ENCODE measurements at places on chromosomes 1 and 21.

GRCh38 chr1:1599030-1599934, 653 bp downstream of the FNDC10 start:
- no peak for DNase-seq

GRCh38 chr1:234836045-234836681, 226.2 kb upstream of the IRF2BP2 start:
- no peak for DNase-seq

GRCh38 chr1:200590001-200590400, 30.6 kb downstream of the KIF14 start:
- DNase-seq, result no peak

DNA sequence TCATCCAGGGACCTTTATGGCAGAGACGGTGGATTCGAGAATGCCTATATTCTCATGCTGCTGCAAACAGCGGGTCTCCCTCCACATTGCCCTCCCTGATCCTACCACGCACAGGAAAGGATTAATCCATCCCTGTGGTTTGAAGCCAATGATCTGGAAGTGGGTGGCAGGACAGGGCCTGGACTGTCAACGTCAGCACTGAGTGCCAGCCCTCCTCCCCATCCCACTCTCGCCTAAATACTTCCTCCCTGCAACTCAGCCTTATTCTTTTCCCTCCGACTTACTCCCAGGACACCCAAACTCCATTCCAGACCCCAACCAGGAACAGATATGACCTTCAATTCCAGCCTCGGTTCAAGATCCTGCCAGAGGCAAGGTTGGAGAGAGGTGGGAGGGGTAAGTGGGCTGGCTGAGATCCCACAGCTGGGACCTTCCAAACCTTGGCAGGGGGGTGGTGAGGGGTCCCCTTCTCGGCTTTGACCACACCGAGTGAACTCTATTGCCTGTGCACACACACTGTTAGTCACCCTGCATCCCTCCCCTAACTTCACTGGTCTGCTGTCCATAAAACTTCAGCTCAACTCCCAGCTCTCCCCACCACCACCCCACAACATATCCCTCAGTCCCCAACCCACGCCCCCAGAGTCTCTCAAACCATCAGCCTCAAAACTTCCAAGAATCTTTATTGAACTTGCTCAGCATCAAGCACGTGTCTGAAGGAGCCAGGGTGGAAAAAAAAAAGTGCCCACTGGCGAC, 2.4 kb upstream of the S100A5 start:
- DNase-seq, result no peak

DNA sequence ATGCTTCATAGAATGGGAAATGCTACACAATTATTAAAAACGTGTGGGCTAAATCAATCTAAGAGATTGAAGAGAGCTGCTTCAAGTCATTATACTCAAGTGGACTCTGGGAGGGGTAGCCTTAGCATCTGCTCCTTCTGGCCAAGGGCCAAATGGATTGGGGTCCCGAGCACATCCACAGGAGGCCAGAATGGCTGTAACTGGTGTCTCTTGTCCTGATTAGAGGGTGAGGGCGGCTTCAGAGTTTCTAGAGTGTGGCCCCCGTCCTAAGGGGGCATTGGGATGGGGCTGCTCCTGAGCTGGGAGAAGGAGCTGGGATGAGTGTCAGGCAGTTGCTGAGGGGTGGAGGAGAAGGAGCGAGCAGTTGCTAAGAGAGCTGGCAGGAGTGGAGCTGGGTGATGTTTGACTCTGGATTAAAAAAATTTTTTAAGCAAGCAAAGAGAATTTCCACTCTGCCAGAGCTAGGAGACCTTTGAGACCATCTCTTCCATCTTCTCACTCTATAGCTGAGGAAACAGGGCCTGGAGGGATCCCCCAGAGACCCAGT, 71.3 kb upstream of the TLR5 start:
- no peak for DNase-seq

DNA sequence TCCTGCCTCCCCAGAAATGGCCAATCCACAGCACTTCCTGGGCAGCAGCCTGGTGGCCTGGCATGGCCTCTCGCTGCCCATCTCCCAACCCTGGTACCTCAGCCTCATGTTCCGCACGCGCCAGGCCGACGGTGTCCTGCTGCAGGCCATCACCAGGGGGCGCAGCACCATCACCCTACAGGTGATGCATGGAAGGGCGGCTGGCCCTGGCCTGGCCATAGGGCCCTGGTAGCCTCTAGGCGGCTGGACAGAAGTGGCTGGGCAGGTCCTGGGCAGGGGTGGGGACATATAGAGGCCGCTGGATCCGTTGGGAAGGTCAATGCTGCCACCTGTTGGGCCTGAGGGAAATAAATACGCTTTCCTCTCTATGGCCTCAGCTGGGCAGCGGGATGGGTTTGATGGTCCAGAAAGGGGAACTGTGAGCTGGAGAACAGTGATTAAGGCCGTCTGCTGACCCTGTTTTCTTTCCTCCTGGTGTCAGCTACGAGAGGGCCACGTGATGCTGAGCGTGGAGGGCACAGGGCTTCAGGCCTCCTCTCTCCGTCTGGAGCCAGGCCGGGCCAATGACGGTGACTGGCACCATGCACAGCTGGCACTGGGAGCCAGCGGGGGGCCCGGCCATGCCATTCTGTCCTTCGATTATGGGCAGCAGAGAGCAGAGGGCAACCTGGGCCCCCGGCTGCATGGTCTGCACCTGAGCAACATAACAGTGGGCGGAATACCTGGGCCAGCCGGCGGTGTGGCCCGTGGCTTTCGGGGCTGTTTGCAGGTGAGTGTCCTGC, 14.4 kb downstream of the CELSR2 start:
- peak; percentile 80 for DNase-seq

DNA sequence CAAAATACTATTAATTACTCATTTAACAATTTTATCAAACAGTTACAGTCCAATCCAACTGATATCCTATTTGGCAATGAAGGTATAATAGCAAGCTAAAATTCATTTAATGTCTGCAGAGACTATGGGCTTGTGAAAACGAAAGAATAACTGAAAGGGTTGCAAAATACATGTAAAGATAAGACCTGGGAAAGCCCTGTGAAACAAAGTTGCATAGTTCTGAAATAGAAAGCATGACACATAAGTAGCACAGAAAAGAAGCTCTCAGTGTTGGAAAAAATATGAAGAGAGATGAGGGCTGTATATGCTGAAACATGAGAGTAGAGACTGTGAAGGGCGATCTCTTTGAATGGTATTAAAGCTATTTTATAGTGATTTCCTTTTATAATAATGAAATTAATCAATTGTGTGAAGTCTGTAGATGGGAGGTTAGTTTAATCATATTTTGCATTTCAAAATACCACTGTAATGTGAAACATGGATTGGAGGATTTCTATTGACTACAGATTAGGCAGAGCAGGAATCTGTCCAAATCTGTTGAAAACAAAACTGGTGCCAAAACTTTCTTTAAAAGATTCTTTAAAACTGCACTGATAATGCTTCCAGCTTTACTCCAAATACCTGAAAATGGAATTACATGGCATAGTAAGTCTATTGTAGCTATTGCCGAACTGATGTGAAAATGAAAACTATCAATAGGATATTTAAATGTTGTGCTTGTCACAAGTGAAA, 1518.9 kb upstream of the B3GALT2 start:
- DNase-seq, result no peak

GRCh38 chr1:154877370-154877974, 7.4 kb upstream of the KCNN3 start:
- DNase-seq, result no peak

DNA sequence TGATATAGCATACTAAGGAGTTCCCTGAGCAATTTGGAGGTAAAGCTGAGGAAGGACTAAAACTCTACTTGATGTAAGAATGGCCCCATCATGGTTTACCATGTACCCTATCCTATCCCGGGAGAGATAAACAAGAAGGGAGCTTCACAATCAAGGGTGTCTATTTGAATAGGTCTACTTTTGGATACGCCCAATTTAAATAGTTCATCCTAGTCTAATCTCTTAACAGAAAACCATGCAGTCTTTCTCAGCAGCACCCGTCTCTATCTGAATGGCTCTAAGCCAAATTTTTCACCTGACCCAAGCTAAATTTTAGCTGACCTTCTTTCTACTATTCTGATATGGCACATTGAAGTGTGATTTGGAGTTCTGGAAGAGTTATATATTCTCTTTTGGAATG, 122.0 kb downstream of the TNNI3K start:
- no peak for DNase-seq

- no peak for DNase-seq
Measured at GRCh38 chr1:1377540-1378205, 2.7 kb upstream of the AURKAIP1 start.

GRCh38 chr1:211358685-211359084, 32.1 kb downstream of the TRAF5 start:
- no peak for DNase-seq

DNA sequence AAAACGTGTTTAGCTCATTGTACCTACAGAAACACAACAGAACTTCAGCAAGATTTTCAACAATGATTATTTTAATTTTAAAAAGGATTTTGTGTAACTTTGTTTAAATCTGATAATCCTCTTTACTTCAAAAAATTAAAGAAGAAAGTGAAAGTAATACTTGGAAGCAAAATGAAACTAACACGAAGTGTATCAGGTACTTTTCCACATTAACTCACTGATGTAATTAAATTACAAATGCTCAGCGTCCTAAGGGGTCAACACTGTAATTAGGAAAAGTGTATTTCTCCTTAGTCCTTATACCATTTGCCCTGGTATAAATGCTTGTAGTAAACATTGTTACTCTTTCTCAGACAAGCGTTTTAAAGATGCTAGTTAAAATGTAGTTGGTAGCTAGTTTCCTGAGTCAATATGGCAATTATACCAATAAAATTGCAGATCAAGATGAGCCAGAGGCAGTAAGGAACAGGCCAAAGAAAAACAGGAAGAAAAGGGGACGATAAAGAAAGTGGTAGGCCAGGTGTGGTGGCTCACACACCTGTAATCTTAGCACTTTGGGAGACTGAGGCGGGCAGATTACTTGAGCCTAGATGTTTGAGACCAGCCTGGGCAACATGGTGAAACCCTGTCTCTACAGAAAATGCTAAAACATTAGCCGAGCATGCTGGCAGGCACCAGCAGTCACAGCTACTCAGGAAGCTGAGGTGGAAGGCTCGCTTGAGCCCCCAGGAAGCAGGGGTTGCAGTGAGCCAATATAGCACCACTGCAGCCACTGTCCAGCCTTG, 553.0 kb downstream of the SMYD3 start:
- no peak for DNase-seq

DNA sequence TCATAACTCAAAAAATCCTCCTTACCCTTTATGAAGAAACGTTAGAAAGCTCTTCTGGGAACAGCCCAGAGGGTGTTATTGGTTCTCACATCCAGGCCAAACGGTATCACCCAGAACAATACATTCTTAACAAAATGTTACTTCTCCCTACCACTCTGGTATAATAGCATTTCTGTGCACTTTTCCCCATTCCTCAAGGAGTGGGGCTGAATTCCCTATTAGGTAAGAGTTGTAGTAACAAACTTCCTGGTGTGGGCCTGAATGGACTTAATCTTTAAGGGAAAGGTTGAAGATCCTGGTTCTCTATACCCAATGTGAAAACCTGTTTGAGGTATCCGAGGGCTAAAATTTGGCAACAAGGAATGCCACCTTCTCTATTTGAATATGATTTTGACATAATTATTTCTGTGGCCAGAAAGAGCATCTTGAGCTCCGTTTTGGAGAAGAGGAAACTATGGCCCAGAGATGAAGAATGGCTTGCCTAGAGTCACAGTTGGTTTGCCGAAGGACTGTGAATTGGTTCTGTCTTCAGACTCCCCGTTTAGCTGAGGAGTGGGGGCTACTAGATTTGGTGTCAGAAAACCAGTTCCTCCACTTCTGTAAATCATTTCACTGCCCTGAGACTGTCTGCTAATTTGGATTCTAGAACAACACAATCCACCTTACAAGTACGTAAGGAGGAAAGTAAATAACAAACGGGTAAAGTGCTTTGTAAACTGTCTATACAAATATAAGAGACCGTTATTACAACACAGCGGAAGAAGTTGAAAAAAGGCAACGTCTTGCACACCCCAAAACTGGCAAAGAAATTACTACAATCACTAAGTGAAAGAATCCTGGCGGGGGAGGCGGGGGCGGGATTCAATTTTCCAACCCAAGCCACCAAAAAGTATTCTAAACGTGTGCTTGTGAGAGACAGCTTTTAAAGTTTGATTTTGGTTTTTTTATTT, 2.3 kb downstream of the ANP32E start:
- peak; percentile 55 for DNase-seq

GRCh38 chr1:60987904-60988303, 94.5 kb upstream of the NFIA start:
- no peak for DNase-seq

GRCh38 chr1:177975588-177976495, 6.0 kb upstream of the SEC16B start:
- DNase-seq, result no peak

DNA sequence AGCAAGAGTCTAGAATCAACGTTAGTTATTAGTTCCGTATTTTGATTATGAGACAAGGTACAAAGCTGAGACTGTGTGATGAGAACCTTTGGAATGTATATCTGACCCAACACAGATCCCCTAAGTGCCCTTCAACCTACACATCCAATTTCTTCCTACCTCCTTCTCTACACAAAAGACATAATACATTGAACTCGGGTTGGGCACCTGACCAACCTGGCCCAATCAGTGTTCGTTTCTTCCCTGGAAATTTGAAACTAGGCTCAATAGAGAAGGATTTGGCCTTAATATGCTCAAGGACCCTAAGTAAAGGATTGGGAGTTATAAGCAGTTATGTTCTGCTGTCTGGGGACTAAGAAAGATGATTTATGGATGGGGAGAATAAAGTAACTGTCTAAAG, 12.1 kb downstream of the ITSN1 start:
- no peak for DNase-seq
